ENCODE measurements at places on chromosomes 6 and 20. TPM values are rescaled to one million over a fixed set of nuclear protein-coding genes. Genes with fewer than 3 reads are reported as not detected.
A peak's percentile ranks its signal among the peaks of the same experiment; 100 is the strongest.

ASIP gene
- total RNA-seq: not detected

NPEPL1 gene
- 27.1 TPM for total RNA-seq

DNMT3B gene
- total RNA-seq: 5.0 TPM

SLC22A2 gene
- total RNA-seq: not detected

GRCh38 chr20:33291830-33292355 is 8.9 kb downstream of the BPIFB1 start:
- no peak for DNase-seq

DNA sequence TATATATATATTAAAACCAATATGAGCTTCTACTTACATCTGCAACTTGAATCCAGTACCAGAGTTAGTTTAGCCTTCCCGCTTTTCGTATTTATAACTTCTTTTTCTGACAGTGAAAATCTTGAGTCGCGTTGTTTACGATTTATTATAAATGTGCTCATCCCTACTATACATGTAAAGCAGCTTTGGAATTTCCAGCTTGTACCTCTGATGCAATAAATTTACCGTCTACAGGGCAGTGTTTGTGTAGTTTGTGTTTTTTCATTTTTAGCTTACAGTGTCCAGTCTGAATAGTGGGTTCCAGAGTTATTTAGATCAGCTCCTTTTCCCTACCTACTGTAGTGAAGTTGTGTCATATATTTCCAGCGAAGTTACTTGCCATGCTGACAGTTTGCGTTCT is 66.3 kb downstream of the TIAM2 start:
- no peak for DNase-seq

- DNase-seq: peak; percentile 31
Measured at GRCh38 chr20:14790771-14791620, 453.6 kb upstream of the FLRT3 start.

GRCh38 chr6:129475477-129476247 is 234.3 kb downstream of the ARHGAP18 start:
- no peak for DNase-seq

DNA sequence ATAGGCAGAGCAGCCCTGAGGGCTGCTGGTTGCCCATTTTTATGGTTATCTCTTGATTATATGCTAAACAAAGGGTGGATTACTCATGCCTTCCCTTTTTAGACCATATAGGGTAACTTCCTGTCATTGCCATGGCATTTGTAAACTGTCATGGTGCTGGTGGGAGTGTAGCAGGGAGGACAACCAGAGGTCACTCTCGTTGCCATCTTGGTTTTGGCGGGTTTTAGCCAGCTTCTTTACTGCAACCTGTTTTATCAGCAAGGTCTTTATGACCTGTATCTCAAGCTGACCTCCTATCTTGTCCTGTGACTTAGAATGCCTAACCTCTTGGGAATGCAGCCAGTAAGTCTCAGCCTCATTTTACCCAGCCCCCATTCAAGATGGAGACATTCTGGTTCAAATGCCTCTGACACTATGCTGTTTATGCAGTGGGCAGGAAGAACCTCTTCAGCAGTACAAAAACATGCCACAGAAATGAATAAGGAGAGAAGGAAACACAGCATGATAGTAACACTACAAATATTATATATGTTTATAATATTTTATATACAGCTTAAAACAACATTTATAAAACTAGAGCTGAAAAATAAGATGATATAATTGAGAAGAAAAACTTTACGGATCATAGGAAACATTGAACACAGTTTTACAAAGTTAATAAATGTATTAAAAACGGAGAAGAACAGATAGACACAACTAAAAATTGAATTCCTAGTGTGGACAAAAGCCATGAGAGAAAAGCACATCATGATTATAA is 58.9 kb upstream of the SAMD5 start:
- no peak for DNase-seq

DNA sequence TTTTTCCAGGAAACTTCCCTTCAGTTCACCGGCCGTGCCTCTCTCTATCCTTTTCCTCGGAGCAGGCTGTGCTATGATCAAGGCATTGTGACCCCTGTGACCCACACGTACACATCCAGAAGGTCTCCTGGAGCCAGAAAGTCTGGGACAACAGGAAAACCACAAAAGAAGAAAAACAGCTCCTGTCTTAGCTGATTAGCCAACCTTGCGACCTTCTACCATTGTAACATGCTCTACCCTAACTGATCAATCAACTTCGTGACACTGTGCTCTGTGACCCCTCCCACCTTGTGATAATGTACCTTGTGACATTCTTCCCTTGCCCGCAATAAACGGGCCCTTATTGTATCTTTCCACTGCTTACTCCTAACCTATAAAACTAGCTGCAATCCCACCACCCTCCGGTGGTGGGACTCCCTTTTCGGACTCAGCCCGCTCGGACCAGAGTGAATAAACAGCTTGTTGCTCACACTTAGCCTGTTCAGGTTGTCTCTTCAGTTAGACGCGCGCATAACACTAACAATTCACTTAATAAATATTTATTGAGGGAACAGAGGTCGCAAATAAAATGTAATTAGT is 24.2 kb downstream of the ZNF311 start:
- peak; percentile 71 for DNase-seq

GRCh38 chr20:44394702-44395460 is 39.4 kb downstream of the HNF4A start:
- no peak for DNase-seq

- DNase-seq: no peak
Measured at GRCh38 chr20:15610787-15611186, 962.5 kb downstream of the KIF16B start.

GRCh38 chr6:156781861-156782631 is 4.9 kb downstream of the ARID1B start:
- DNase-seq: no peak
